ENCODE measurements at places on chromosomes 4 and X. TPM values are rescaled to one million over a fixed set of nuclear protein-coding genes. Genes with fewer than 3 reads are reported as not detected.

GRCh38 chrX:104130808-104131207, 18.5 kb downstream of the ZCCHC18 start:
- DNase-seq, result no peak

DNA sequence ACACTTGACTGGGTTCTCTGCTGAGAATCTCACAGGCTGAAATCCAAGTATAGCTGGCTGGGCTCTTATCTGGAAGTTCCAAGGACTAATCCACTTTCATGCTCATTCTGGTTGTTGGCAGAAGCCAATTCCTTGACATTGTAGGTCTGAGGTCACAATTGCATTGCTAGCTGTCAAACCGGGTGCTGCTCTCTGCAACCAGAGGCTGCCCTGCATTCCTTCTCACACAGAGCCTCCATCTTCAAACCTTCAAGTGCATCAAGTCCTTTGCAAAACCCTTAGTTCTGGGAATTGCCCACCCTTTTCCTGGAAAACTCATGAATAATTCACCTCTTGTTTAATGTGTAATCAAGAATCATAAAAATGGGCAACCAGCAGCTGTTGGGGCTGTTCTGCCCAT, 404.2 kb downstream of the KCNIP4 start:
- DNase-seq, result no peak

DNA sequence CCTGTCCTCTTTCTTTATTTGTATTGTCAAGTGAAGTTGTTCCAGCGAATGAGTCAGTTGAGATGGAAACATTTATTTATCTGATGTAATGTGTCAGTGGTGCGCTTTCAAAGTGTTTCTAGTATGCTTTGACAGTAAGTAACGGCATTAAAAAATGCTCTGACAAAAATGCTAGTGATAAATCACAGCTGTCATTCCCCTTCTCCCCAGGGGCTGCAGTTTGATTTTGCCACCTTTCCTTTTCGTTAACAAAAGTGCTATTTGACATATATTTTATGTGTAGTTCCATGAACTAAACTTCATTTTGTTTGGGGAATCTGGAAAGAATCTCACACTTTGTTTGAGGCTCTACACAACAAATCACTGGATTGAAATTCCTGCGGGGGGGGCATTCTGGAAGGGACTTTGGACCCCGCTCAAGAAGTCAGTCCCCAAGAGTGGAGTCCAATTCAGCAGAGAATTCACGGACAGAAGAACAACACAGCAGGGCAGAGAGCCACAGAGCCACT, 7.6 kb upstream of the TBC1D19 start:
- no peak for DNase-seq

DNA sequence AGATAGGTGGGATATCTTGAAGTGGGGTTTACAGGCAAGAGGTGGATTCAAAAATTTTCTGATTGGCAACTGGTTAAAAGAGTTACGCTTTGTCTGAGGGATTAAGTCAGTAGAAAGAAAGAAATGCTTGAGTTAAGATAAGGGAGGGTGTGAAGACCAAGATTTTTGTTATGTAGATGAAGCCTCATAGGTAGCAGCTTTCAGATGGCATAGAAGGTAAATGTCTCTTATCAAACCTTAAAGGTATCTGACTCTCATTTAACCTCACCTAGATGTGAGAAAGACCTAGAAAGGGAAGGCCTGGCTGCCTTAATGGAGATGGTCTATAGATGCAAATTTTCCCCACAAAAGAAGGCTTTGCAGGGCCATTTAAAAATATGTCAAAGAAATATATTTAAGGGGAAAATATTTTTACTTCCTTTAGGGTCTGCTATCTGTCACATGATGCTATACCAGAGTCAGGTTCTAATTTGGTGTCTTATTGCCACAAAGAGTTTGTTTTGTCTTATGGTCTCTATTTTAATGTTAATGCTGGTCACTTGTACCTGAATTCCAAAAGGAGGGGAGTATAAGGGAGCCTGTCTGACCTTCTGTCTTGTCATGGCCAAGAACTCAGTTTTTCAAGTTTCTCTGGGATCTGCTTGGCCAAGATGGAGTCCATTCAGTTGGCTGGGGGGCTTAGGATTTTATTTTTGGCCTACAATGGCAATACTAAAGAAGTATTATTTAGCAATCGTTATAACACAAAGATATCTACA, 699.1 kb upstream of the AMOT start:
- no peak for DNase-seq

DNA sequence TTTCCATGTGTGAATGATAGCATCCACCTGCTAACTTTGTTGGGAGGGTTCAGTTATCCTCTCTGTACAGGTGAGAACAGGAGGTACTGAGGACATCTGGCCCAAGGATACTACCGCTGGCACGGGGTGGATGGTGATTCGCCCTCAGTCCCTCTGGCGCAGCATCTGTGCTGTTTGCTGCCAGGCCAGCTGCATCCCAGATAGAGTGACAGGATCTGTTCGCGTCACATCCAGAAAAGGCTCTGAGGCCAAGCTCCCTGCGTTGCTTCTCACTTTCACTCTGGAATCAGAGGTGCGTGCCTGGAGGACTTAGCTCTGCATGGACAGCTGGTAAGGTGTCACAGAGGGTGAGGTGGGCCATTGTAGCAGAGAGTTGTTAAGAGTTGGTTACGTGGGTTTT, 95.4 kb downstream of the TBL1X start:
- no peak for DNase-seq

GRCh38 chrX:39952989-39953388, 144.8 kb downstream of the BCOR start:
- DNase-seq, result no peak

DNA sequence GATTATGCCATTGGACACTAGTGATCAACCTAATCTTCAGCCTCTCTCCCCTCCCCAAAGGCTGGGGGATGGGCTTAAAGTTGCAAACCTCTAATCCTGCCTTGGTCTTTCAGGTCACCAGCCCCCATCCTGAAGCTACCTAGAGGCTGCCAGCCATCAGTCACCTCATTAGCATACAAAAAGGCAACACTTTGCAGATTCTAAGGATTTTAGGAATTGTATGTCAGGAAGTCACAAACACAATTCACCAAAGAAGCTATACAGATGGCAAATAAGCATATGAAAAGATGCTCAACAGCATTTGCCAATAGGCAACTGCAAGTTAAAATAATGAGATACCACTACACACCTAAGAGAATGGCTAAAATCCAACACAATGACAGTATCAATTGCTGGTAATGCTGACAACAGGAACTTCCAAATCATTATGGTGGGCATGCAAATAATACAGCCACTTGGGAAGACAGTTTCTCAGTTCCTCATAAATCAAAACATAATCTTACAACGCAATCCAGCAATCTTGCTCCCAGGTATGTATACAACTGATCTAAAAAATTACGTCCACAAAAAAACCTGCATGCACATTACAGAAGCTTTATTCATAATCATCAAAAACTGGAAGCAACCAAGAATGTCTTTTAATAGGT, 9.0 kb upstream of the PIM2 start:
- no peak for DNase-seq

DNA sequence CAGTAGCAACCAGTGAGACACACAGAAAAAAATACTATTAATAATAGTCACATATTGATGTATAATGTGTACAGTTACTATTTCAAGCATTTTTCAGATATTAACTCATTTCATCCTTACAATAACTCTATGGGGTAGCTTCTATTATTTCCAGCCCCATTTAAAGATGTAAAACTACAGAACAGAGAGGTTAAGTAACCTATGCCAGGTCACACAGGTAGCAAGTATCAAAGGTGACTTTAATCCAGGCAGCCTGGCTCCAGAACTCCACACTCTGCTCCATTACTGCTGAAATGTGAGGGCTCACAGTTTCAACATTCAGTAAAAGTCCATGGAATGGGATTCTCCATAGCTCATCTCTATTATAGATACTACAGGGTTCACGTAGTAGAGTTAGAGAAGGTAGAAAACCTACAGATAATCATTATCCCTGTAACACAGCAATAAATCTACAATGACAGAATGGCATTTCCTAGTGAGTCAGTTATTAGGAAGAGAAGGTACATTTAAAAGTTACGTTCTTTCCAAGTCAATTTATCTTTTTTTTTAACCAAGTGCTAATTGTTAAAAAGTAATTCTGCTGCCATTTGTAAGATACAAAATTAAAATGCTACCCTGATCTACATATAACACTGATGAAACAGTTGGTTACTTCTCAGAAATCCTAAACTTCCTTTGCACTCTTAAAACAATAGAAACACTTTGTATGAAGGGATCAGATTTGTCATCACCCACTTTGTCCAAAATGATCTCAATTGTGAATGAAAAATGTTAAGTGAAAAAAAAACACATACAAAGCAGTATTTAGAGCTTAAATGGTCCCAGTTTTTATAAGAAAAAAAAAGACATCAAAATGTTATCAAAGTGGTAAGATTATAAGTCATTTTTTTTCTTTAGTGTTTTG, 18.7 kb downstream of the RELL1 start:
- no peak for DNase-seq

DNA sequence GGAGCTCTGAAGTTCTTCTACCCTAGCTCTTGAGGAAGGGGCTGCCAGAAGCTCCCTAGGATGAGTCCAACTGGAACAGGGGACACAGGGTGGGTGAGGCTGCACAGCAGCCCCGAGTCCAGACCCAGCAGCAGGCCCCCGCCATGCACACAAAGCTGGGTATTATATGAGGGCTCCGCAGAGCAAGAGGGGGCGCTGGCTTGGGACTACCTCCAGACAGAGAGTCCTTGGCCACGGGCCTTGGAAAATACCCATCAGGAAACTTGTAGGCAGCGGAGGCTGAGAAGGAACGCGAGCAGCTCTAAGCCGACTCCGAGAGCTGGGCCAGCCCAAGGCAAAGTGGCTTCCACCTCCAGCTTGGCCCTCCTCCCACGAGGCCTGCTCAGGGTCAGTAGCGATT, 8.1 kb downstream of the HCFC1 start:
- no peak for DNase-seq

DNA sequence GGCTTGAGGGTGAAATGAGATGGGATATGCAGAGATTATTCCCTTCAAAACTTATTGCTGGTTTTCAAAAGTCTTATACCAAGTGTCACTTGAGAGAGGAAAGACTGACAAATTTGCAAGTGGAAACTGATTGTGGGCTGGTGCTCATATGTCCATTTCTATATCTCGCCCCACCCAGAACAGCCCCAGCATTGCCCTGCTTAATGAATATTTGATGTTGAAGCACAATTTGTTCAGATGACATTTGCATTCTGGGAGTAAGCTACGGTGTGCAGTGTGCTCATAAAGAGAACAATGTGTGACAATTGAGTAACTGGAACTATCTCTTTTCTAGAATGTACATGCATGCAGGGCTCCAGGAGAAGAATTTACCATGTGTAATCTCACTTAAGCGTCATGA, 223.5 kb upstream of the TRPC5 start:
- DNase-seq, result no peak

DNA sequence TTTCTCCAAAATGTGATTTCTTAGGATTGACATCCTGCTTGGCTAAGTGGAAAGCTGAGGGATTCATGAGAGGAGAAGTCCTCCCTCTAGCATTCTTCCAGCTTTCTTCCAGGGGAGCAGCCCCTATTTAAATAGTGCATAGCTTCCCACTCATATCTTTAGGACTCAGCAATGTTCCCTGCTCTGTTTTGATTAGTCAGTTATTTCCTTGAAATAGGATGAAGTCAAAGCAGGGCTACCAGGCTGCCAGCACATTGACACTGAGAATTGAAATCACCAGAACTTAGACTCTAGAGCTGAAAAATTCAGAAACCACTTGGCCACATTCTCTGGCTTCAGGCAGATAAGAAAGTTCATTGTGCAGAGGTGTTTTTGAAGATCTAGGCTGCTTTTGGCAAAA, 74.7 kb upstream of the SMAD1 start:
- no peak for DNase-seq

GRCh38 chr4:107740381-107740780, 20.3 kb upstream of the PAPSS1 start:
- no peak for DNase-seq

GRCh38 chr4:167509551-167509950, 275.3 kb upstream of the SPOCK3 start:
- DNase-seq, result no peak

DNA sequence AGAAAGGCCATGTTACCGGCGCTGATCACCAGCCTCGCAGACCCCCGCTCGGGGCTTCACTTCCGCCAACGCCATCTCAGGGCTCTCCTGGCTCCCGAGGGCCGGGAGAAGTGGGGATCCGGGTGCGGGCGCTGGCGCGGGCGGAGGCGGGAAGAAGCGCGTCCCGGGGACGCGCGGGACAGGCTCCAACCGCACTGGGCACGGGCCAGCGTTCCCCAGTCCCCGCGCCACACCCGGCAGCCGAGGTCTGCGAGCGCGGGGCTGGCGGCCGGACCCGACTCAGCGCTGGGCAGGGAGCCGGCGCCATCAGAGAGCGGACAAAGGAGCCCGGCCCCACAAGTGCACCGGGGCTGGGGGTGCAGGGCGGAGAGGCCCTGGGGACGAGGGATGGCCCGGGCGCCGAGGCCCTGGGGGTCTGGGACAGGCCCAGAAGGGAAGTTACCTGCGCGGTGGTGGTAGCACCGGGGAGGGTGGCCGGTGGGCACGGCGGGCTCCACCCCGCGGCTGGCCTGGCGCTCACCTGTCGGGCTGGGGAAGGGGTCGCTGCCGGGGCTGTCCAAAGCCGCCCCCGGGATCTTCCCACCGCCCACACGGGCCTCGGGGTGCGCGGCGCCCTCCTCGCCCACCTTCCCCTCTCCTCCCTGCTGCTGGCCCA, 449 bp downstream of the CTPS2 start:
- DNase-seq, result peak; percentile 39

- DNase-seq, result no peak
These were observed 241.0 kb upstream of the ANKRD50 start for GRCh38 chr4:124953486-124953885.

DNA sequence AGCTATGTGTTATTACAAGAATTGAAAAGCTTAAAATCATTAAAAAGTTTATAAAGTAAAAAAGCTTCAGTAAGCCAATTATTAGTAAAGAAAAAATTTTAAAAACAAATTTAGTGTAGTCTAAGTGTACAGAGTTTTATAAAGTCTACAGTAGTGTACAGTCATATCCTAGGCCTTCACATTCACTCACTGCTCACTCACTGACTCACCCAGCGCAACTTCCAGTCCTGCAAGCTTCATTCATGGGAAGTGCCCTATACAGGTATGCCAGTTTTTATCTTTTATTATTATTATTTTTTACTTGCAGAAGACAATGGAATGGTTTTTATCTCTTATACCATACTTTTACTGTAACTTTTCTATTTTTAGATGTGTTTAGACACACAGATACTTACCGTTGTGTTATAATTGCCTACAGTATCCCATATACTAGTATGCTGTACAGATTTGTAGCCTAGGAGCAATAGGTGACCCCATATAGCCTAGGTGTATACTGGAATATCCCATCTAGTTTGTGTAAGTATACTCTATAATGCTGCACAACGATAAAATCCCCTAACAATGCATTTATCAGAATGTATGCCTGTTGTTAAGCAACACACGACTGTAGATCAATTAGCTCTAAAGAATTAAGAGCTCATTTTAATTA, 230.7 kb downstream of the DCLK2 start:
- DNase-seq, result no peak

Gene RAB39B
- 20.1 TPM for total RNA-seq

Gene NPY5R
- 4.5 TPM for total RNA-seq

Gene KLHL15
- total RNA-seq, result 19.1 TPM

Gene CTAG2
- not detected for total RNA-seq

Gene TAF7L
- not detected for total RNA-seq

Gene PPP1R2C
- total RNA-seq, result not detected
